ENCODE measurements at places on chromosomes 12 and 14.

GRCh38 chr14:95601650-95602049 lies 66.8 kb downstream of the GLRX5 start:
- H3K27ac ChIP-seq: no peak overlapping the region
- H3K36me3 ChIP-seq: no peaks in the 10 kb centered on the region
- H3K4me3 ChIP-seq: no peak overlapping the region
- H3K27me3 ChIP-seq: no peaks in the 10 kb centered on the region

GRCh38 chr14:101234244-101234937 lies 326.9 kb upstream of the DIO3 start:
- H3K36me3 ChIP-seq: no peaks in the 10 kb centered on the region
- DNase-seq: no peak
- H3K4me3 ChIP-seq: no peak overlapping the region
- no peaks in the 10 kb centered on the region for H3K27me3 ChIP-seq

DNA sequence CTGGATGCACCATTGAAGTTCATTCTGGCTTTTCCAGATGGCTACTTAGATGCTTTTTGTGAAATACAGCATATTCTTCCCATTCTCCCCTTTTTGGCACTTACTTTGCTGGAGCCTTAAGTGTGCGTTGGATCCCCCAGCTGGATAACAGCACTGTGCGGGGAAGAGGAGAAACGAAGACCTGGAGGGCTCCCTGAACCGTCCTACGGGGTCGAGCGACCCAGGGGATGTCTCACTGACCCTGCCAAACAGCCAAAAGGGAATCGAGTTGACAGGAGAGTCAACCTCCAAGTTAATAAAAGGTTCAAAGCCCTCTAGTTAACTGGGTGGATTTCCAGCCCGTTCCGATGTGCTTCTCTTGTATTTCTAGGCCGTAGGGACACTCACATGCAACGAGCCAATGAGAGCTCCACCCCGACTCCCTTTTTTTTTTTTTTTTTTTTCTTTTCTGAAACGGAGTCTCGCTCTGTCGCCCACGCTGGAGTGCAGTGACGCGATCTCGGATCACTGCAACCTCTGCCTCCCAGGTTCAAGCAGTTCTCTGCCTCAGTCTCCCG lies 1.0 kb upstream of the CAMKK2 start:
- no peak for DNase-seq
- H3K27ac ChIP-seq: peak overlapping the region; percentile 86
- H3K36me3 ChIP-seq: no peaks in the 10 kb centered on the region
- H3K27me3 ChIP-seq: no peaks in the 10 kb centered on the region
- peaks cover 8% of the 10 kb centered on the region for H3K4me1 ChIP-seq
- peak overlapping the region; percentile 85 for H3K4me3 ChIP-seq

GRCh38 chr12:110993434-110993833 lies 73.1 kb upstream of the MYL2 start:
- no peak for DNase-seq
- H3K27me3 ChIP-seq: no peaks in the 10 kb centered on the region
- H3K4me3 ChIP-seq: no peak overlapping the region
- no peaks in the 10 kb centered on the region for H3K4me1 ChIP-seq

GRCh38 chr14:32950584-32950983 lies 11.9 kb downstream of the NPAS3 start:
- no peaks in the 10 kb centered on the region for H3K4me1 ChIP-seq
- H3K27ac ChIP-seq: no peak overlapping the region
- no peak overlapping the region for H3K4me3 ChIP-seq
- DNase-seq: no peak

DNA sequence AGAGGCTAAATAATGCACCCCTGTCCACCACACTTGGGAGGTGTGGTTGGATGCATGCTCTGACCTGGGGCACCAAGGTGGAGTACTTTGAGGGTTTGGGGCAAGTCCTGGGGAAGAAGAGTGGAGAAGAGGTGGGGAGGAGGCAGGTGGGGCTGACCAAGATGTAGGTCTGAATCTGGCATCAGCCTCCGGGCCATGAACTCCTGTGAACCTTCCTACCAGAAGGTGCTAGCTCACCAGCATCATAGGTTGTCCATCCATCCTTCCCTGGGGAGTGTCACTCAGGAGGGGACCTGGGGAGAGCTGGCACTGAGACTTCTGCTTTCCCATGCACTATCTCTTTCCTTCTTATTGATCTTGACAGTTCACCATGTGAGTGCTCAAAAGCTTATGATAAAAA lies 13.6 kb upstream of the EMP1 start:
- peaks cover 8% of the 10 kb centered on the region for H3K4me1 ChIP-seq
- DNase-seq: no peak
- H3K27me3 ChIP-seq: no peaks in the 10 kb centered on the region
- no peaks in the 10 kb centered on the region for H3K36me3 ChIP-seq
- no peak overlapping the region for H3K4me3 ChIP-seq

GRCh38 chr14:100691395-100692056 lies 35.2 kb upstream of the DLK1 start:
- H3K36me3 ChIP-seq: no peaks in the 10 kb centered on the region
- H3K4me1 ChIP-seq: peaks cover 13% of the 10 kb centered on the region
- no peaks in the 10 kb centered on the region for H3K27me3 ChIP-seq
- no peak for DNase-seq

DNA sequence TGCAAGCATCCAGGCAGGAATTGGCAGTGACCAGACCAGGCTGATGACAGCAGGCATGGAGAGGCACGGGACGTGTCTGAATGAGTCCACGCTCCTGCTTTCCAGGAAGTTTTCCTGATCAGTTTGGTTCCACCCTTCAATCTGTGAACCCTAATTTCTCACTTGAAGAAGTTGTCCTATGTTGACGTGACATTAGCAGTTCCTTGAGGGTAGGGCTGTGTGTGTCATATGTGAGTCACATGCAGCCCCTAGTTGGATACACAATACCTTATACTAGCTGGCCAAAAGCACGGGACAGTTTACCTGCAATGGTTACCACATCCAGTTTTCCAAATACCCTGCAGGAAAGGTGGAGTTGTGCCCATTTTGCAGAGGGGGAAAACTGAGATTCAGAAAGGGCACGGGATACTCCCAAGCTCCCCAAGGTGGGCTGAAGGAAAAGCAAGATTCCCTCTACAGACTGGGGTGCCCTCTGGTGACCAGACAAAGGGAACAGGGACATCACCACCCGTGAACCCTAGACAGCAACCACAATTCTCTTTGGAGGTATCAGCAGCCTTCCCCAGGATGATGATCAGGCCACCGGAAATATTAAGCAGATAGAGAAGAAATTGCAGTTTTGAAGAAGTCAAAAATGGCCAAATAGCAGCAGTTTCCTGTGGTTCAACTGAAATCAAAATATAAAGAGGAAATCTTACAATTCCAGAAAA lies 194.5 kb downstream of the PHETA1 start:
- H3K36me3 ChIP-seq: no peaks in the 10 kb centered on the region
- H3K27me3 ChIP-seq: no peaks in the 10 kb centered on the region
- DNase-seq: no peak
- H3K4me3 ChIP-seq: no peak overlapping the region
- no peaks in the 10 kb centered on the region for H3K4me1 ChIP-seq
- no peak overlapping the region for H3K27ac ChIP-seq

- no peak overlapping the region for H3K4me3 ChIP-seq
- H3K4me1 ChIP-seq: no peaks in the 10 kb centered on the region
- no peak overlapping the region for H3K27ac ChIP-seq
- H3K27me3 ChIP-seq: no peaks in the 10 kb centered on the region
- H3K36me3 ChIP-seq: no peaks in the 10 kb centered on the region
Observed at GRCh38 chr12:124273630-124274029, 21.3 kb upstream of the RFLNA start.

- H3K4me1 ChIP-seq: peaks cover 24% of the 10 kb centered on the region
- no peak for DNase-seq
- H3K27me3 ChIP-seq: no peaks in the 10 kb centered on the region
Observed at GRCh38 chr12:49824416-49824815, 3.8 kb downstream of the NCKAP5L start.

DNA sequence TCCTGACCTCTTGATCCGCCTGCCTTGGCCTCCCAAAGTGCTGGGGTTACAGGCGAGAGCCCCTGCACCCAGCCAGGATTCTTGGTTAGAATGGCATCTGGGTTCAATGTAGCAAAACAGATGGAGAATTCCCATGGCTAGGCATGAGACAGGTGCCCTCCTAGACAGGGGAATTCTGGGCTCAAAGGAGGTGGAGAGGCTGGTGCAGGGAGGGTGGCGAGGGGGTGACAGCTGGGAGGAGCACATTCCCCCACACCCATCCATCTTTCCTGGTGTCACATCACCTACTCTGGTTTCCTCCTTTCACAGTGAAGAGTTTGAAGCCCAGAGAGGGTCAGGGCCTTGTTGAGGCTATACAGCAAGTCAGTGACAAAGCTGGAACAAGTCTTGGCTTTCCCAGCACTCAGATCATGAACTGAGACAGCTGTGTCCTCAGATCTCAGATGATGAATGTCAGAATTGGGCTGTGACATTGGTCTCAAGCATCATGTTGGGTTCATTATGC lies 2.8 kb downstream of the SERPINA1 start:
- no peak for DNase-seq
- no peak overlapping the region for H3K4me3 ChIP-seq
- no peaks in the 10 kb centered on the region for H3K27me3 ChIP-seq
- no peaks in the 10 kb centered on the region for H3K36me3 ChIP-seq
- no peak overlapping the region for H3K27ac ChIP-seq

DNA sequence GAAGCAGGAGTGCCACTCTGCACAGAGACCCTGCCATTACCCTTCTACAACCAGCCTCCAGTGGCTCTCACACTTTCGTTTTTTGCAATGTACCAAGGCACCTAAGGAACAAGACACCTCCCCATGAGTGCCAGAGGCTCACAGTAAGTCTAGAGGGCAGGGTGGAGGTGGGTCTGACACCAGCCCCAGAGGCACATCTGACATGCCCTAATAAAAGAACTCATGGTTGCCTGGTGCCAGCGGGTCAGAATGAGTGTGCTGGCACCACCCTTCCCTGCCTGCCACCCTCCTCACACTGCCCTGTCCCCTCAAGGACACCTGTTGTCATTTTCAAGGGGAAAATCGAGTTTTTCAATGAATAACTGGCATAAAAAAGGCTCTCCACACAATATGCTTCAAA lies 161.2 kb downstream of the FOXN3 start:
- H3K27ac ChIP-seq: no peak overlapping the region
- peaks cover 3% of the 10 kb centered on the region for H3K4me1 ChIP-seq
- no peaks in the 10 kb centered on the region for H3K27me3 ChIP-seq
- no peak for DNase-seq
- H3K36me3 ChIP-seq: no peaks in the 10 kb centered on the region
- no peak overlapping the region for H3K4me3 ChIP-seq

- H3K4me3 ChIP-seq: no peak overlapping the region
- H3K27ac ChIP-seq: no peak overlapping the region
- H3K27me3 ChIP-seq: no peaks in the 10 kb centered on the region
- H3K4me1 ChIP-seq: no peaks in the 10 kb centered on the region
Observed at GRCh38 chr14:71855399-71856036, 76.7 kb upstream of the RGS6 start.

GRCh38 chr12:51524386-51524901 lies 66.6 kb upstream of the SCN8A start:
- H3K27ac ChIP-seq: no peak overlapping the region
- no peaks in the 10 kb centered on the region for H3K4me1 ChIP-seq
- no peak for DNase-seq
- H3K27me3 ChIP-seq: no peaks in the 10 kb centered on the region

- H3K27ac ChIP-seq: no peak overlapping the region
- no peak overlapping the region for H3K4me3 ChIP-seq
- no peak for DNase-seq
- H3K36me3 ChIP-seq: no peaks in the 10 kb centered on the region
- no peaks in the 10 kb centered on the region for H3K27me3 ChIP-seq
Observed at GRCh38 chr12:62627181-62627580, 160.6 kb downstream of the MON2 start.

- no peaks in the 10 kb centered on the region for H3K27me3 ChIP-seq
- no peaks in the 10 kb centered on the region for H3K36me3 ChIP-seq
- no peak overlapping the region for H3K27ac ChIP-seq
- DNase-seq: no peak
Observed at GRCh38 chr12:29216266-29216665, 67.2 kb downstream of the FAR2 start.

- no peak overlapping the region for H3K4me3 ChIP-seq
- no peaks in the 10 kb centered on the region for H3K27me3 ChIP-seq
- H3K4me1 ChIP-seq: peaks cover 30% of the 10 kb centered on the region
- H3K27ac ChIP-seq: peak overlapping the region; percentile 14
- no peak for DNase-seq
Observed at GRCh38 chr12:3604748-3605586, 114.0 kb downstream of the PRMT8 start.

DNA sequence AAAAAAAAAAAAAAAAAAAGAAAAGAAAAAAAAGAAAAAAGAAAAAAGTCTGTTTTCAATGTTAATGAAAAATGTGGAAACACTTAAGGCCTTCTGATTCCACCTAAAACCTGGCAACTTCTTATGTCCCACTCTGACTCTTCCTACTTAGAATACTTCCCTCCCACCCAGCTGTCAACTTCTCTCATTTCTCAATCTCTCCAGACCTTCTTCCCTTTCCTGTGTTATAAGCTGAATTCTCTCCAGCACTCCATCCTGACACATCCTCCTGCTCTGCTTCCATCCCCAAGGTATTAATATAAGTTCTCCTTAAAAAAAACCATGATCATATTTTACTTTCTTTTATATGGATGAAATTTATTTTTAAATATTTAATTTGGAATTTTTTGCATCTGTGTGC lies 20.3 kb upstream of the TMTC1 start:
- H3K36me3 ChIP-seq: no peaks in the 10 kb centered on the region
- no peak for DNase-seq
- no peaks in the 10 kb centered on the region for H3K4me1 ChIP-seq
- H3K27me3 ChIP-seq: no peaks in the 10 kb centered on the region
- no peak overlapping the region for H3K27ac ChIP-seq
- no peak overlapping the region for H3K4me3 ChIP-seq

DNA sequence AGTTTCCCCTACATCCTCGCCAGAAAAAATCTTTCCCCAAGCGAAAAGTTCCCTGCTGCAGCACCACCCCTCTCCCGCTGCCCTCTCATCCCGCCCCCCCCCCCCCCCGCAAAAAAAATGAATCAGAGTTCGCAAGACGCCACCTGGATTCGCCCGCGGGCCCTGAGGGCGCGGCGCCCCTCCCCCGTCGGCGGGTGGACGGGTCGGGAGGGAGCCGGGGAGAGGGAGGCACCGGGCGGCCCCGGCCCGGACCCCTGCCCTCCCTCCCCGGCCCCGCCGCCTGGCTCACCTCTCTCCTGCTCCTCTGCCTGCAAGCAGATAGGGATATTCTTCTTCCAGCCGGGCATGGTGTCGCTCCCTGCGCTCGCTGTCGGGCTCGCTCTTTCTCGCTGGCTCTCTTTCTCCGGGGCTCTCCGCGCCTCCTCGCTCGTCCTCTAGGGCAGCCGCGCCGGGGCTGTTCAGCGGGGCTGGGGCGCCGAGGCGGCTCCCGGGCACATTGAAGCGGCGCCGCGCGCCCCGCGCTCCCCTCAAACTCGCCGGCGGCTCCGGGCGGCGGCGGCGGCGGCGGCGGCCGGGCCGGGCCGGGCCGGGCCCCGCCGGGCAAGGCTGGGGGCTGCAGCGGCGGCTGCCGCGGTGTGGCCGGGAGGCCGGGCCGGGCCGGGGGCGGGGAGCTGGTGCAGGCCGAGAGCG lies 200.3 kb upstream of the CAND1 start:
- H3K36me3 ChIP-seq: no peaks in the 10 kb centered on the region
- no peaks in the 10 kb centered on the region for H3K27me3 ChIP-seq
- H3K27ac ChIP-seq: peak overlapping the region; percentile 65
- DNase-seq: peak; percentile 33
- peak overlapping the region; percentile 66 for H3K4me3 ChIP-seq
- H3K4me1 ChIP-seq: peaks cover 3% of the 10 kb centered on the region

- DNase-seq: no peak
- H3K27ac ChIP-seq: no peak overlapping the region
- H3K4me1 ChIP-seq: no peaks in the 10 kb centered on the region
Observed at GRCh38 chr14:20515846-20516245, 10.5 kb downstream of the RNASE10 start.

Data from ovary (tissue), 10 donors.